ENCODE measurements at places on chromosomes 16 and 17.

- peak; percentile 64 for DNase-seq
Observed at GRCh38 chr17:17494870-17495535, 1.2 kb downstream of the RASD1 start.

DNA sequence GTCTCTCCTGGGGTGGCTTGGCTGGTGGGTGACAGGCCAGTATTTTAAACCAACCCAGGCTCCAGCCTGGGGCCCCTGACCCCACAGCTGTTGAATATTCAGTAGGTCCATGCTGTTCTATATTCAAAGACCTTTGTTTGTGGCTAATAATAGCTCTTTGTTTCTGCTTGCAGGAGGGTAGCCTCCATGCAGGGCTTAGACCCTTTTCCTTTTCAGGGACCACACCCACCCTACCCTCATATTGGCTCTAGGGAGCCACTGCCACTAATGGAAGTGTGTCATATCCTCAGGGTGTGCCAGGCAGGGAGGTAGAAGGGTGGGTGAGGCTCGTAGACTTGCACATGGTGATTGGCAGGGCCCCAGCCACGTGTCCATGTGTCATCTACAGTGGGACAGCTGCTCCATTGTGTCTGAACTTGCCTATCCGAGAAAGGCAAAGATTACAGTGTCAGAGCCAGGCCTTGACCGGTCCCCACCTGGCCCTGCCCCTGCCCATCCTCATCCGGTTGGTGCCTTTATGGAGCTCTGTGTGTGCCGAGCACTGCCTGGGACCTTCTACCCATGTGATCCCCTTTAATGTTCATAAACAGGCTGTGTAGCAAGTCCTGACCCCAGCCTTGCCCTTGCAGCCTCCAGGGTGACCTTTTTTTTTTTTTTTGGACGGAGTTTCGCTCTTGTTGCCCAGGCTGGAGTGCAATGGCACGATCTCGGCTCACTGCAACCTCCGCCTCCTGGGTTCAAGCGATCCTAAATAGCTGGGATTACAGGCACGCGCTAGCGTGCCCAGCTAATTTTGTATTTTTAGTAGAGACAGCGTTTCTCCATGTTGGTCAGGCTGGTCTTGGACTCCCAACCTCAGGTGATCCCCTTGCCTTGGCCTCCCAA is 22.1 kb downstream of the TMC7 start:
- DNase-seq = no peak

- DNase-seq = no peak
Observed at GRCh38 chr17:31834448-31834847, 24.6 kb downstream of the COPRS start.

DNA sequence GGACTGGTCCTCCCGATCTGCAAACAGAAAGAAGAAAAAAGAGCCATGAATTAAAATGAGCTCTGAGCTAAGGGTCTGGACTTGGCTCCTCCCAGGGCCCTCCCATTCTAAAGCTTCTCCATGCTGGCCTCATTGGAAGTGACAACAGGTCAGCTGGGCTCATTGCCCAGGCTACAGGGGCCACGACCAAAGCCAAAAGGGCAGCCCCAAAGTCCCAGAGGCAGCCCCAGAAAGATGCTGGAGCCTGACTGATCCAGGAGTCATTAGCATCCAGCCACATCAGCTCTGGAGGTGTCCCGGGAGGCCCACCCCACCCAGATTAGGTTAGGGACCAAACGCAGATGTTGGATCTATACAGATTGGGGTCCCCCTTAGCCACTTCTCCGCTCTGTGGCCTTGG is 58.2 kb downstream of the MYH11 start:
- DNase-seq = no peak

GRCh38 chr16:6341981-6342380 is 990.7 kb upstream of the RBFOX1 start:
- DNase-seq = no peak

DNA sequence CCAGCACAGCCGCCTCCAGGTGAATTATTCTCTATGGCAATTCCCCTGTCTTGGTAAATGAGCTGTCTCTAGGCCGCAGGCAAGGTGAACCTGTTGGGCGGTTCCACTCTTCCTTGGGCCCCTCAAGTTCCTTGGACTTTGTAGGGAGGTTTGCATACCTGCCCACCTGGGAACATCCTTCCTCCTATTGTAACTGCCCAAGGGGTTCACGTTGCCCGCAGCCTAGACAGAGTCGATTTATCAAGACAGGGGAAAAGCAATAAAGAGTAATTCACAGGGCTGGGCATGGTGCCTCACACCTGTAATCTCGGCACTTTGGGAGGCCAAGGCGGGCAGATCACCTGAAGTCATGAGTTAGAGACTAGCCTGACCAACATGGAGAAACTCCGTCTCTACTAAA is 122.5 kb downstream of the KCNJ18 start:
- DNase-seq = no peak

GRCh38 chr17:17408236-17408794 is 68.5 kb upstream of the MED9 start:
- no peak for DNase-seq

DNA sequence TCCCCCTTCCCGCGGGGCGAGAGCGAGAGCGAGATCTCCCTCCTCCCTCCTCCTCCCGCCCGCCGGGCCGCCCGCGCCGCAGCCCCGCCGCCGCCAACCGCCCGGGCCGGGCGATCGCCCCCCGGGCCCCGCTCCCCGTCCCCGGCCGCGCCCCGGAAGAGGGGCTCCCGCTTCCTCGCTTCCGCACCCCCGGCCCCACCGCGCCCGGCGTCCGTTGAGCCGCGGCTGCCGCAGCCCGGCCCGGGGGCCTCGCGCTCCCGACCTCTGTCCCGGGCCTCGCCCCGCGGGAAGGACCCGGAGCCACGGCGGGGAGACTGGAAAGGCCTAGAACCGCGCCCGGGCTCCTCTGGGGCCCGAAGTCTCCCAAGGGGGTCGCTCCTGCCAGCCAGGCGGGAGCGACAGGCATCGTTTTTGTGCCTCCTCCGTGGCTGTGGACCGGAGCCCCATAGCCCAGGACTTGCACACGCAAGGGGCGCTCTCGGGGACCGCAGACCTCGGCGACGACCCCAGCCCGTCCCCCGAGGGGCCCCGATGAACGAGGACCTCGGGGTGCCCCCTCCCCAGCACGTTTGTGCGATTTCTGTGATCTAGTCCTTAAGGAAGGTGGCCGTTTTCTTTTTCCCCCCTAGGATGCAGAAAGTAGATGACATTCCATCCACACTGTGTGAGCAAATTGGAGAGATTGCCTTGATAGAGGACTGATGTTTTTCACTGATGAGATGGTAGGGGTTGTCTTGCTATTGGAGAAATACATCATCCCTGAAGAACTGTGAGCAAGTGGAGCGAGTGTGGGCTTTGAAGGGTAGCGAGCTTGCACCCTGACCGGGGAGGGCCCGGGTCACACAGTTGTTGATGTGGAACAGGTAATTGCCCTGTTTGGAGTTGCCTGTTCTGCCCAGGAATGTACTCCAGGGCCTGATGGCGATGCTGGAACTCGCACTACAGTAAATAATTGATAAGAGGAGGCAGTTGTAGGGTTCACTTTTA is 611 bp downstream of the BANP start:
- no peak for DNase-seq

GRCh38 chr16:70662991-70663523 is 16.7 kb downstream of the IL34 start:
- no peak for DNase-seq

DNA sequence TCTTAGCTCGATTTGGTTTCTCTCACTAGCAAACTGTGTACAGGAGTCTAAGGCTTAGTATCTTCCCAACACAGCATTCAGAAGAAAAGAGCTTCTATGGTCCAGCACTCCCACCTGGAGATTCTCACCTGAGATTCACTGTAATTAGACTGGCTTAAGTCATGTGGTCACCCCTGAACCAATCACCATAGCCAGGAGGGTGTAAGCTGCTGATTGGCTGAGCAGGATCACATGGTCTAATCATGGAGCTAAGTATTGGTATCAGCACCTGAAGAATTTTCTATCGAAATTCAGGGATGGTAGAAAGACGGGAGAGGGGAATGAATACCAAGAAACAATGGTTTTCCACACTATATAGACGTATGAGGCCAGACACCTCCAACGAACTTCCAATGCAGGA is 359.8 kb upstream of the ERCC4 start:
- no peak for DNase-seq

DNA sequence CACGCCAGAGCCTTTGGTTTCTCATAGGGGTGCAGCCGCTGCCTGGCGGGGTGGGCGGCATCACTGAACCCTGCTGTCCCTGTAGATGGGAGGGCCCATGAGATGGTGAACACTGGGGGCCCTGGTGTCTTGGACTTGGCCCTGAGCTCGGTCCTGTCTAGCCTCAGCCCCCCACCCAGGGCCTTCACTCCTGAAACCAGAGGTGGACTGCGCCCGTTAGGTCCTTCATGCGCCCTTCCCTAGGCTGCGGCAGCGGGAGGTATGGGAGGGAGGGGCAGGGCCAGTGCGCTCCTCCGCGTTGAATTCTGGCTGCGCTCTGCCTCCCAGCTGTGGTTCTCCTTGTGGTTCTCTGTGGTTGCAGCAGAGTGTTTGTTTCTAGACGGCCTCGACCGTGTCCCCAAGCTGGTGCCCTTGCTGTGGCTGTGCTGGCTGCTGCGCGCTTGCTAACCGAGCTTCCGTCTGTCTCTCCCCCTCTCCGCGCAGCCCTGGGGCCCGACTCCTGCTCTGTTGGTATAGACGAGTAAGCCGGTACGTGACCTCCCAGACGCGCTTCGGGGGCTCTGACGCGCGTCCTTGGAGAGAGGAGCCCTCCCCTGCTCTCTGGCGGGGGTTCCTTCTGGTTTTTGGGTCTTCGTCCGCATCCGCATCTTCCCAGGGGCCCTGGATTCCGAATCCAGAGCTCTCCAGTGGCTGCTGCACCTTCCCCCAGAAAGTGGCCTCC is 7.4 kb upstream of the NUDT16L1 start:
- no peak for DNase-seq

DNA sequence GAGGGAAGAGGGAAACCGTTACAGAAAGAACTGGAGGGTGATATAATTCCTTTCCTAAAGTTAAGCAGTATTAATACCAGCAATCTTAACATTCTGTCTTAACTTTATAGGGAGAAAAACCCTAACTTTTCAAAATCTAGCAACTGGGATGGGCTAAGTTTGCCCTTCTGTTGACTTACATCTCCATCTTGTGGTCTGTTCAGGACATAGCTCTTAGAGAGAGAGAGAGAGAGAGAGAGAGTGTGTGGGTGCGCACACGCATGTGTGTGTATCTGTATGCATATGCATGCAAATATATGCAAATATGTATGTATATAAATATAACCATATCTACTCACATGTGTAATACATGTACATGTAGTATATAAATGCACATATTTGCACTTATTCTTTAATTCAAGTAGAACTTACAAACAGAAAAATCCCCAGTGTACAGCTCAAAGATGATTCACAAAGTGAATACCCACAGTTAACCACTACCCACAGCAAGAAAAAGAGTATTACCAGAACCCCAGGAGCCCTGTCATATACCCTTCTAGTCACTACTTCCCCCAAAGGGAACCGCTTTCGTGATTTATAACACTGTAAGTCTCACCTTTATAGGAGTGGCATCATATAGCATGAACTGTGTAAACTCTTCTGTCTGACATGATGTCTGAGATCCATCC is 46.5 kb downstream of the STX8 start:
- no peak for DNase-seq

DNA sequence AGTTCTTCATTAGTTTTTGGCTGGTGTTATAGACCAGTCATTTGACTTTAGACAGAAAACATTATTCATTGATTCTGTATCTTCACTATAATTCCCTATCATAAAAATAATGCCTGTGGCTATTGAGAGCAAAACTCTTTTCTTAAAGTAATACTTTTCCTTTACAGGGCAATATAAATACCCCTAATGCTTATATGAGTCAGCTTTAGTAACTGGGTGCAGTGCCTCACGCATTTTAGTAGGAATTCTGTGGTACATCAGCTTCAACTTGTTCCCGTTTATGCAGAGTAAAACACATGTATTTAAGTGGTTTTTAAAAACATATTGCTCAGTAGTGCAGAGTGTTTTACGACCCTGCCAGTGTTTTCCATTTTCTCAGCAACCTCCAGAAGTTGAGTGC is 68.1 kb downstream of the SEC14L1 start:
- DNase-seq = no peak

- DNase-seq = no peak
Observed at GRCh38 chr17:27649929-27650328, 18.9 kb downstream of the LGALS9 start.

DNA sequence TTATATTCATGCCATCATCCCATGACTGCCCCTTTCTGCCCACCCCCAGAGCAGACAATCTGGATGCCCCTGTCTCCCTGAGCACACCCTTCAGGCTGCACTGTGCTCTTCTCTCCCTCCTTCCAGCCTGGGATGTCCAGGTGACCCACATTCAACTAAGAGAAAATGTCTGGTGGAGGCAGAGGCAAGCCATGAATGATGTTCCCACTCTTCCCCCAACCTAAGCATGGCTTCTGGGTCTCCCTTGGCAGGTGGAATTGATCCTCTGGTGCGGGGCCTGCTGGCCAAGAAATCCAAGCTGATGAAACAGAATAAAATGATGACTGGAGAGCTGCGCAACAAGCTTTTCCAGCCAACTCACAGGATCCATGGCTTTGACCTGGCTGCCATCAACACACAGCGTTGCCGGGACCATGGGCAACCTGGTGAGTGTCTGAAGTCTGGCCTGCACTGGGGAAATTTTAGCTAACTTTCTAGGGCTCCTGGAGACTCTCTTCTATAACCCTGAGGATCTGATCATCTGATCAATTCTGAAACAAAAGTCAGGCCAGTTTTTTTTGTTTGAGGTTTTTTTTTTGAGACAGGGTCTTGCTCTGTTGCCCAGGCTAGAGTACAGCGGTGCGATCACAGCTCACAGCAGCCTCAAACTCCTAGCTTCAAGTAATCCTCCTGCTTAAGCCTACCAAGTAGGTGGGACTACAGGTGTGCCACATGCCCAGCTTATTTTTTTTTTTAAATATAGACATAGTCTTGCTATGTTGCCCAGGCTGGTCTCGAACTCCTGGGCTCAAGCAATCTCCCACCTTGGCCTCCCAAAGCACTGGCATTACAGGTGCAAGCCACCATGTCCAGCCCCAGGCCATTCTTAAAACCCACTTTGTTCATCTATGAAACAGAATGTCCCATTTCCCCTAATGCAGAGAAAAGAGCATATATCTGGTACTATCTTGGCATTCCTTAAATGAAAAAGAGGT is 14.5 kb downstream of the MPO start:
- DNase-seq = peak; percentile 42

Measured in activated CD8-positive, alpha-beta memory T cell treated with anti-CD3 and anti-CD28 coated beads, Interleukin-2, amount 50 U/mL, for 48 hours (primary cell).